ENCODE measurements at places on chromosomes 12 and 14.

DNA sequence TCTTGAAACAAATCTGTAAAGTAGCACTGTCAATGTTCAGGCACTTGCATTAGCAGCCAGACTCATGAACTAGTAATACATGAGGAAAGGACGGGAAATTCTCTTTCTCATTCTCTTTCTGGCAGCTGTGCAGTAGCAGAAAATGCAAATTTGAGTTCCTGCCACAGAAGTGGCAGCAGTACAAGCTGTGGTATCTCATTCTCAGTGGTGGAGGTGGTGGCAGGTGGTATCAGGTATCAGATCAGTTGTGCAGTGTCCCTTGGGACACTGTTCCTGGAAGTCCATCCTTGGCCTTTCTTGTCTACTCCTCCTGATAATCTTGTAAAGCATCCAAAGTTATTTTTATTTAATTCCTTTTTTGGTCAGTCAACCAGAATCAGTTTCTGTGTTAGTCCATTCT is 103.0 kb downstream of the C12orf42 start:
- no peak for DNase-seq

DNA sequence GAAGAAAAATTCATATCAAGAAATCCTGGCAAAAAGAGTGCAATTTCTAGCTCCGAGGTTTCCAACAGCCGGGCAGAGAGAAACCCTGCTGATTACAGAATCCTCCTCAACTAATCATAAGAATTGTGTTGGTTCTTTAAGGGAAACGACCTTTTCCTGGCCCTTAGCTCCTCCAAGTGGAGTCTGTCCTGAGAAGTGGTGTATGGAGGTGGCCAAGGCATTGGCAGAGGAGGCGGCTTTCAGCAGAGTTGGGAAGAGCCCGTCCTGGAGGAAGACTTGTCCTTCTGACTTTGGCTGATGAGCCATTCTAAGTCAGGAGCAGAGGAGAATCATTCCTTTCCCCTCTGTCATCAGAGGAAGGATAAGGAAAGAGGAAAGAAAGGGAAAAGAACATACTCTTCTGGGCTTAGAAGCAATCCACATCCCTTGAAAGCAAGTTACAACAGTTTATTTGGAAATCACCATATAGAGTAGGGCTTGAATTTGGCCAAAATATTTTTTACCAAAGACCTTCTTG is 46.5 kb upstream of the PTCSC3 start:
- no peak for DNase-seq

- DNase-seq, result no peak
These were observed 60.2 kb downstream of the SNAPC1 start for GRCh38 chr14:61822458-61822857.

DNA sequence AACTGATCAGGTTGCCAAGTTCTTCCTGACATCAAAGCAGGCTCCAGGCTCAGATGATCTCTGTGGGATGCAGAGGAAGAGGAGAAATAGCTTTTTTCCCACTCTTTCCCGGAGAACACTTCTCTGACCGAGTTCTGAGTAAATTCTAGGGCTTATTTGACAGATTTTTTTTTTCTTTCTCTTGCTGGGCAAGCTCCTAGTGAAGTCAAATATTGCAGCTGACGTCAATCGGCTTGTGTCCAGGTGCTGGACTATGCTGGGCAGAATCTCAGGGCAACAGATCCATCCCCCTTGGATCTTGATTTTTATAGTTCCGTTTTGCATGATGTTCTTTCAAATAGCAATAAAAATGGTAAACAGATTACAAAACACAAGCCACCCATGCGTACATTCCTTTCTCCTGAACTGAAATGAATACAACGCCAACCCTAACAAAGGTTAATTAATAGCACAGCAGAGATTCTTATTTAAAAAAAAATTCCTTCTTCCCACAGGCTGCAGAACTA is 182.2 kb downstream of the NOVA1 start:
- no peak for DNase-seq

All from ecto neural progenitor cell (in vitro differentiated cells).